ENCODE measurements at places on chromosomes 2 and 18.

GRCh38 chr2:63378589-63378988, 209.7 kb downstream of the WDPCP start:
- no peak for DNase-seq

DNA sequence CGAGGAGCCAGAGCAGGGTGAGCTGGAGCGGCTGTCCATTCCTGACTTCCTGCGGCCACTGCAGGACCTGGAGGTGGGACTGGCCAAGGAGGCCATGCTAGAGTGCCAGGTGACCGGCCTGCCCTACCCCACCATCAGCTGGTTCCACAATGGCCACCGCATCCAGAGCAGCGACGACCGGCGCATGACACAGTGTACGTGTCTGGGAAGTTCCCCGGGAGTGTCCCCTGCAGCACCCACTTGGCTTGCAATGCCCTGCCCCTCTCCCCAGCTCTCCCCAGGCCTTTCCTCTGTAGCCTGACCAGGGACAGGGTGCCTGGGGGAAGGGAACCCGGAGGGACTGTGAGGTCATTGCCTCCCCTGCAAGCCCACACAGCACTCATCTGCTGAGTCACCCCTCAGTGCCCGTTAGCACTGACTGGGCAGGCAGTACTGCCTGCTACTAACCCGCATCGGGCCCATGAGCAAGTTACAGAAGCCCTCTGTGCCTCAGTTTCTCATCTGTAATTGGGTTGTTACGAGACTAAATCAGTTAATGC, 29.4 kb upstream of the GMPPA start:
- DNase-seq = no peak

DNA sequence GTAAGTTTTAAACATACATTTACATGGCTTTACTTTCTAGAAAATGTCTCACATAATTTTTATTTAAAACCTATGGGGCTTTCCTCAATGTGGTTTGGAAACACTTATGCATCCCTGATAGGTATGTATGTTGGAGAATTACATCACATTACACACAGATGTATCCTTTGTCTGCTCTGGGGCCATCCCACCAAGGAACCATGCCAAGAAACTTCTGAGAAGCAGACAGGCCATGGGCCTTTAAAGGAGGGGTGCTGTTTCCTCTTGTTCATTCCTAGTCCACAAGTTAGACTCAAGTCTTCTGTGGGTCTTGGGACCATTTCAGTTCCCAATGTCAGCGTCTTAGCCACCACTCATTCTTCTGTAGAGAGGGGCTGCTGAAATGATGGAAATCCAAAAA, 162.0 kb upstream of the SETBP1 start:
- no peak for DNase-seq

GRCh38 chr2:55859875-55860274, 63.7 kb downstream of the EFEMP1 start:
- DNase-seq = no peak

- peak; percentile 87 for DNase-seq
These were observed 5.8 kb downstream of the HDLBP start for GRCh38 chr2:241309684-241310117.

DNA sequence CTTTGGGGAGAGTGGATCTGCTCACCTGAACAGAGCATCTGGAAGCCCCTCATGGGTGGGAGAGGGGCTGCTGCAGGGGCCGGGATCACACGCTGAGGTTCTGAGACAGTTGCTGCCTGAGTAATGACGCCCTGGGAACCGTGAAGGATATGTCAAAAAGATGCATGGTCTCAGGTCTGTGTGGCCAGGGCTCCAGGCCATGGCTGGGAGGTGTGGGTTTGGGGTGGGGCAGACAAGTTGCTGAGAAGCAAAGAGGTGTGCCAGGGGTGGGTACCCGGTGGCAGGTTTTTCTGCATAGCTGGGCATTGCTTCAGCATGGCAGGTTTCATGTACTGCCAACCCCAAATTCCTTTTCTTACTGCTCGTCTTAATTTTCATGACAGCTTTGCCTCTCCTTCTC, 133.5 kb downstream of the RPIA start:
- no peak for DNase-seq

GRCh38 chr2:128330583-128330982, 11.9 kb upstream of the HS6ST1 start:
- no peak for DNase-seq

- DNase-seq = no peak
These were observed 132.1 kb downstream of the COL6A3 start for GRCh38 chr2:237281836-237282306.

- no peak for DNase-seq
These were observed 259.0 kb downstream of the AFF3 start for GRCh38 chr2:99883358-99883757.

DNA sequence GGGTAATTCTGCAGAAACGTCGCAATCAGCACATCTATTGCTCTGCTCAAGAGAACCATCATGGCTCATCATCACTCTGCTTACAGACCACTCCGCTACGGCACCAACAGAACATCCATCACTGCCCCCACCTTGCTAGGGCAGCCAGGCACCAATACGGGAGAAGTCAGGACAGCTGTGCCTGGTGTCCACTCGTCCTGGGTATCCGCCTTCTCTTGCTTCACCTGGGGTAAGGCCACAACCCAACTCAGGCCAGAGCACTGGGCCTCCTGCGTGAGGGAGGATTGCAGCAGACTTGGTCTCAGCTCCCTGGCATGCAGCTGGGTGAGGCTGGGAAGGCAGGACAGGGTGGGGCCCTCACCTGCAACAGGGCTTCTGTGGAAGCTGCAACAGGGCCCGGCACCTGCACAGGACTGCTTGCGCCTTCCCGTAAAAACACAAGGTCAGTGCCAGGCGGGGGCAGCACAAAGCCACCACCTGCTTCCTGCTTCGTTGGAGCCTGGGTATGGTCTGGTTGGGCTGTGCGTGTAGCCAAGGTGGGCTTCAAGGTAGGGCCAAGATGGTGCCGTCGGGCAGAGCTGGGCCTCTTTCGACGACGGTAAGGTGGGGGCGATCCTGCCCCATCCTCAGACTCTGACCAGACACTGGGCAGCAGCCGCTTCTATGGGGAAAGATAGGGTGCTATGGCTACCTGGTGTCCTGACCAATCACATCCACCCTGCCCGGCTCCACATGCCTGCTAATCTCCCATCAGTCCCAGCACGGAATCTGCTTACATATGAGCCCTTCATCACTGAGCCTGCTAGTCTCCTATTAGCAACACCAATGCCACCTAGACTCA, 7.1 kb upstream of the CFAP53 start:
- DNase-seq = no peak

DNA sequence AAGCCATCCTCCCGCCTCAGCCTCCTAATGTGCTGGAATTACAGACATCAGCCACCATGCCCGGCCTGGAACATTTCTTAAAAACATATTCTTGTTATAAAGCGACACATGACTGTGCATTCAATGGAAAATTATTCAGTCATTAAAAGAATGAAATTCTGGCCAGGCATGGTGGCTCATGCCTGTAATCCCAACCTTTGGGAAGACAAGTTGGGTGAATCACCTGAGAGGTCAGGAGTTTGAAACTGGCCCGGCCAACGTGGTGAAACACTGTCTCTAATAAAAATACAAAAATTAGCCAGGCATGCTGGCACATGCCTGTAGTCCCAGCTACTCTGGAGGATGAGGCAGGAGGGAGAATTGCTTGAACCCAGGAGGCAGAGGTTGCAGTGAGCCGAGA, 21.6 kb upstream of the RPRD1A start:
- no peak for DNase-seq

DNA sequence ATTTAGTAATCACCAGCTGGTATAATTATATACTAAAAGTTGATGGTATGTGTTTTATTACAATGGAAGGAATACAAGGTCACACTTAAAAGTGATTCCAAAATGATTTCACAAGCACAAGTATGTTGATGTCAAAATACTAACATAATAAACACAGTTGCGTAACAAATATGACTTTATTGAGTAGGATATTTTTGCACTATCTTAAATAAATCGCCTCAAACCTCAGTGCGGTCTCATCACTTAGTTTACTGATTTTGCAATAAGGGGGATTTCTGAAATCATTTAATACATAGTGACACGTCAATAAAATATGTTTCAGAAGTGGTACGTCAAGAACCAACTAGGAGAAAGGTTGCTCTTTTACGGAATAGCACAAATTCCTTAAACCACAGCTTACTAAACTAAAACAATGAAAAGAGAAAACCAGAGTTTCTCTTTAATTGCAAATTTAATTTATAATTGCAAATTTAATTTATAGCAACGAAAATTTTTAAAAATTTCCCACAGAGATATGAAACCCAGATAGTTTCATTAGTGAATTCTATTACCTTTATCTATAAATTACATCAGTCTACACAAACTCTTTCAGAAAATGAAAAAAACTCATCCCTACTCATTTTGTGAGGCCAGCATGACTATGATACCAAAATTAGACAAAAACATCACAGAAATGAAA, 304.0 kb upstream of the REG3G start:
- no peak for DNase-seq

DNA sequence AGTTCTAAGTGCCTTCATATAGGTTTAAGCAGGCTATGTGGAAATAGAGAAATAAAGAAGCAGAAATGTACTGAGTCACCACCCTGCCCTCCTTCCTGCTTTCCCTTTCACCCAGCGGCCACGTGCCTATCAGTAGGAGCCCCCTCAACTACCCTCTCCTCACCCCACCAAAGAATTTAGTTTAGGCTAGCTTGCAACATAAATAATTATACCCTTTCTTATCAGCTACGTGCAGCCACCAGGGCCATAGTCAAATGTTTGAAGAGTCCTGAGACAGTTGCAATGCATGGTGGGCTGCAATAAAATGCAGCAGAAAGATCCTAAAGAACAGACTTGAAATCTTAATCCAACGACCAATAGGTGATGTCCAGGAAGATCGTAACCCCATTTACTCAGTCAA, 101.2 kb downstream of the RTP5 start:
- DNase-seq = no peak

- DNase-seq = no peak
These were observed 259.3 kb downstream of the AGPS start for GRCh38 chr2:177651833-177652232.

DNA sequence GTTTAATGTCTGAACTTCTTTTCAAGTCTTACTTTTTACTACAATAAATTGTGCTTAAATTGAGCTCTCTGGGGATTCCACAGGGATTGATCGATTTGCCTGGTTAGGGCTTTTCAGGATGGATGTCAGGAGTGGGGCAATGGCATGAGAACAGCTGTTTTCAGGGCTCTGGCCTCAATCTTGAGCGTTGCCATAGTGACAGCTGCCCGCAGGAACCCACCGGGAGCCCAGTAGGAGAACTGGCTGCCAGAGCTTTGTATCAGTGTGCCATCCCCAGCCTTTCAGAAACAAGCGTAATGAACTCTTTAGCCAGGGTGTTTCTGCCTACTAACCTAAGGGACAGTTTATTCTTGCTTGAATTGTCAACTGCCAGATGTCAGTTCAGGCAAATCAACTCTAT, 93.5 kb downstream of the GALNT3 start:
- DNase-seq = no peak
